Activated CD4-positive, alpha-beta T cell treated with anti-CD3 and anti-CD28 coated beads for 36 hours (primary cell): ENCODE measurements at places on chromosomes 3 and 15. TPM values are rescaled to one million over a fixed set of nuclear protein-coding genes. Genes with fewer than 3 reads are reported as not detected.

The CPEB1 gene
- total RNA-seq = 0.16 TPM

The EPHB1 gene
- total RNA-seq = 0.98 TPM

The RTP4 gene
- total RNA-seq = 2.0 TPM

The ADGRG7 gene
- total RNA-seq = not detected

The KCNAB1 gene
- not detected for total RNA-seq
